CD4-positive, alpha-beta T cell treated with Interferon alpha-2 for 1 hour (primary cell): ENCODE measurements at places on chromosomes 3 and 15.

- peak; percentile 49 for DNase-seq
These were observed 15.0 kb downstream of the SFMBT1 start for GRCh38 chr3:53030619-53031449.

GRCh38 chr3:131782751-131783150 lies 252.1 kb downstream of the CPNE4 start:
- no peak for DNase-seq

DNA sequence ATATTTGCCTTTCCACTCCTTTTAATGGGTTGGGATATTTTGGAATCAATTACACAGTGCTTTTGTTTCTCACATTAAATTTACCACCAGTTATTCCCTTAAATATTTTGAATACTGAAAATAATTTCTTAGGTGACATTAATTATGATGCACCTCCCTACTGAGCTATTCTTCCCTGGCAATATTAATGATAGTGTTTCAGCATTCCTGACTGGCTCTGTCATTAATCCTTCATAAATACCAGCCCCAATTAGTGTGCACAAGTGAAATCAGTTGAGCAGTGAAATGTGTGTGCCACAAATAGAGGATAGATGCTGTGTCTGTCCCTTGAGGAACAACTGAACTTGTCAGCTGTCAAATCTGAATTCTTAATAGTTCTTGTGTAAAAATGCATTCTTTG lies 304.0 kb downstream of the CACNA2D3 start:
- DNase-seq: no peak

DNA sequence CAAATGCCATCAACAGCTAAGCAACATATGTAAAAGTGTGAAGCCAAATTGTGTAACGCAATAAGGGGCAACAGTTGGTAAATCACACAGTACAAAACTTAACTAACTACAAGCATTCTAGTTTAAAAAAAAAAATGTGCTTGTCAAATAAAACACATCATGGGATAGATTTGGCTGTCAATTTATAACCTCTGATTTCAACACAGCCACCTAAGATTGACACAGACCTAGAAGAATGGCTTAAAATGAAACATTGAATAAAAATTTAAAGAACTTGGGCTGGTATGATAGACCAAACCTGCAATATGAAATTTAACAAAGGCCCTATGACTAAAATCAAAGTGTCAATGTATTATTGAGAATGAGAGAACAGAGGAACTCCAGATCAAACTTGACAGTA lies 148.4 kb downstream of the NR1I2 start:
- no peak for DNase-seq

DNA sequence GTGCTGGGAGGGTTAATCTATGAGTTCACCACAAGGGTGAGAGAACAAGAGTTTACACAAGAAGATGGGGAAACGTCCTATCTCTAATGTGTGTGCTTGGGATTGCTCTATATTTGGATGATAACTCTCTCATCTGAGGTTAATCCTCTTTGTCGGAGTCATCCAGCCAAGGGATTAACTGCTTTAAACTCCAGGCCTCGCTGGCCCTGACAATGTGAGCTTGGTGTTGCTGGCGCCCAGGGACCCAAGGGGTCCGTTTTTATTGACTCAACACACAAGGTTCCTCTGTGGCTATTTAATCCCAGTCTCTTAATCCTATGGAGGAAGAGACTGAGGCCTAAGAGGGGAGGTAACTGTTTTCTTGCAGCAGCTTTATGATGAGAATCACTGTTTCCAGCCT lies 14.2 kb downstream of the SV2B start:
- no peak for DNase-seq
